ENCODE measurements at places on chromosomes 2 and 18. TPM values are rescaled to one million over a fixed set of nuclear protein-coding genes. Genes with fewer than 3 reads are reported as not detected.

Gene ERFE
- 1.2 TPM for total RNA-seq

Gene KLF7
- 42.9 TPM for total RNA-seq

Gene TNS1
- total RNA-seq = 38.2 TPM

Gene GATA6
- 23.8 TPM for total RNA-seq

Gene GKN2
- not detected for total RNA-seq

Gene ARPC2
- total RNA-seq = 551 TPM

Gene TYMS
- total RNA-seq = 81.0 TPM

Gene ANKRD30B
- total RNA-seq = not detected

Gene TAF4B
- total RNA-seq = 7.0 TPM

Gene KRCC1
- 17.2 TPM for total RNA-seq

Gene LRATD1
- 0.13 TPM for total RNA-seq

Gene FBLN7
- total RNA-seq = 5.2 TPM

Gene MARCO
- not detected for total RNA-seq

Gene HOXD1
- not detected for total RNA-seq

Gene TUBA3D
- total RNA-seq = not detected

Gene AKAIN1
- total RNA-seq = not detected

Gene HTR2B
- 0.07 TPM for total RNA-seq

Gene TIMM21
- total RNA-seq = 42.3 TPM

Gene OBSL1
- total RNA-seq = 17.1 TPM

Gene LYG2
- not detected for total RNA-seq

Gene CAPN14
- under 0.01 TPM for total RNA-seq

Gene EPG5
- total RNA-seq = 37.8 TPM

Gene RANBP2
- 168 TPM for total RNA-seq

Gene AP1S3
- 3.7 TPM for total RNA-seq

Gene GALNT3
- 0.36 TPM for total RNA-seq

Gene DYSF
- total RNA-seq = 135 TPM

Gene SCN9A
- 1.1 TPM for total RNA-seq

Gene ITPRIPL1
- total RNA-seq = 1.6 TPM

Gene EPAS1
- total RNA-seq = 257 TPM

Gene CRYBA2
- total RNA-seq = not detected

Gene NOSTRIN
- total RNA-seq = 0.07 TPM

Gene NAB1
- total RNA-seq = 28.1 TPM

Measured in thoracic aorta endothelial cell (primary cell).